Spinal cord (tissue), 10 donors: ENCODE measurements at places on chromosomes 13 and 19. TPM values are rescaled to one million over a fixed set of nuclear protein-coding genes. Genes with fewer than 3 reads are reported as not detected.

GRCh38 chr13:109426690-109426990 lies 359.7 kb downstream of the IRS2 start:
- DNase-seq: no peak

DNA sequence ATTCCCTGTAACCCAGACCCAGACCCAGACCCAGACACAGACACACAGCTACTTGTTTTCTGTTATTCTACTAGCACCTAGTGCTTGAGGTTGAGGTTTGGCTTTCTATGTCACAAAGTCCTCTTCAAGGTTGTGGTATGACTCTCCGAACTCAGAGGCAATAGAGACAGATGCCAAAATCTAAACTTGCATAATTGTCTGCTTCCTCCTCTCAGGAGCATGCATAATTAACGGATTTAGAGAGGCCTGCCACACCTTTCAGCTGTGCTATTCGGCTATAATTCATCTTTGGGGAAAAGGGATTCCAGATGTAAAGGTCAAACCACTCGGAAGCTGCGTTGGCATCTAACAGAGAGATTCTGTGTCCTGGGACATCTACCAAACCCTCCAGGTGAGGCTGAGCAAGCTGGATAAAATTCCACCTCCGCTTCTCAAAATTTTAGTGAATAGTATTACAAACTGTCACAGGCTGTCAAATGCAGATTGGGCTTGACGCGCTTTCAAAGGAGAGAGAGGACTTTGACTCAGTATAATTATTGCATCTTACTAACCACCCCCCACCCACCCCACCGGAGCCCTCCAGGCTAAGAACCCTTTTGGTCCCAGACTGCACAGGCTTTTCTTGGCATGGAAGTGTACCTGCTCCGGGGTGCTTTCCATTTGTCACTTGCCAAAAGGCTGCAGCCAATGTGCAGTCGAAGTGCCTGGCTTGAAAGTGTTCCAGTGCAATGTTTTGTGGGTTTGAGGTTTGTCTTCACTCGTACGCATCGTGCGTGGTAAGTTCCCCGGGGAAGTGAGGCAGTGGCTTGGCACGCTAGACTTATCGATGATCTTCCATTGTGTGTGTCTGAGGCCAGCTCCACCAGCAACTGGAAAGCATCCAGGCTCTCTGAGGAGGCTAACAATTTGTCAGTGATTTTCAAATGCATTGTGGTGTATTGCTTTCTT lies 194.1 kb downstream of the TDRD3 start:
- peak; percentile 61 for DNase-seq

Gene ZSCAN5B
- 0.11 TPM for total RNA-seq

DNA sequence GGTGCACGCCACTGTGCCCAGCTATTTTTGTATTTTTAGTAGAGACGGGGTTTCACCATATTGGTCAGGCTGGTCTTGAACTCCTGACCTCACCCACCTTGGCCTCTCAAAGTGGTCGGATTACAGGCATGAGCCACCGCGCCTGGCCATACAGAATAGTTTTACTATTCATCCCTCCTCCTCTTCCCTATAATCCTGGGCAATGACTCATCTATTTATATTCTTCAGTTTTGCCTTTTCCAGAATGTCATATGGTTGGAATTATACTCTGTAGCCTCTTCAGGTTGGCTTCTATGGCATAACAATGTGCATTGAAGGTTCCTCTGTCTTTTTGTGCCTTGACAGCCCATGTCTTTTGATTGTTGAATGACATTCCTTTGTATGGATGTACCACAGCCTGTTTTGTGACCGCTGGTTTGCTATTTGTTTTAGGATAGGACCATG lies 22.2 kb upstream of the LRP3 start:
- DNase-seq: no peak

DNA sequence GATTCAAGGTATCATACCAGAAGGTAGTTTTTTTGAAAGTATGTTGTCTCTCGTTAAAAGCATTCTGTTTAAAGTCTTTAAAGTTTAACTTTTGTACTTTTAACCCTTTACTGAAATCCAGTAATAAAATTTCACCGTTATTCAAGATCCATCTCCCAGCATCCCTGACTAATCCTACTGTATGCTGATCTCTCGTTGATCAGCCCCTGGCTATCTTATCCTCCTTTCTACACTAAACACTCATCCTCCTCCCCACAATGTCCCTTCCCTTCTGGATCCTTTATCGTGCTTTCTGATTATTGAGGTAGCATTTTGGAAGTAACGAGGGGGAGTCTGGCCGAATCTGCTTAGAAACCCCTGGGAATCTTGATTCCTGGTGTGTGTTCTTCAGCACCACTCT lies 1.3 kb downstream of the TPP2 start:
- DNase-seq: peak; percentile 3

- DNase-seq: no peak
Observed at GRCh38 chr13:39485314-39485700, 117.7 kb downstream of the LHFPL6 start.

GRCh38 chr13:75873494-75873893 lies 237.4 kb downstream of the LMO7 start:
- no peak for DNase-seq

DNA sequence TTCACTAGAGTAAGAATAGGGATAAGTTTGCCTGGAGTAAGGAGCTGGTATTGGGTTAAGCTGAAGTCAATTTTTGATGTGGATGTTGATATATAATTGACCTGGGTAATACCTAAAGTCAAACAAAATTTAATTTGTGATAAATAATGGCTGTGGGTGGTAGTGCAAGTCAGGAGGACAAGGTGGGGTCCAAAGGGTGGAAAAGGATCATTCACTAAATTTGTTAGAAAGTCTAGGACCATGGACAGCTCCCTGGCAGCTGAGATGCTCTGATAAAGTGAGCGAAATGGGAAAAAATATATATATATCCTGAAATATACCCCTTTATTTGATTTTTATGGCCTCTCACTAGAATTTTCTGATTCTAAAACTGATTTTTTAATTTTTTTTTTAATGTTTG lies 463.5 kb downstream of the GPC6 start:
- DNase-seq: no peak

DNA sequence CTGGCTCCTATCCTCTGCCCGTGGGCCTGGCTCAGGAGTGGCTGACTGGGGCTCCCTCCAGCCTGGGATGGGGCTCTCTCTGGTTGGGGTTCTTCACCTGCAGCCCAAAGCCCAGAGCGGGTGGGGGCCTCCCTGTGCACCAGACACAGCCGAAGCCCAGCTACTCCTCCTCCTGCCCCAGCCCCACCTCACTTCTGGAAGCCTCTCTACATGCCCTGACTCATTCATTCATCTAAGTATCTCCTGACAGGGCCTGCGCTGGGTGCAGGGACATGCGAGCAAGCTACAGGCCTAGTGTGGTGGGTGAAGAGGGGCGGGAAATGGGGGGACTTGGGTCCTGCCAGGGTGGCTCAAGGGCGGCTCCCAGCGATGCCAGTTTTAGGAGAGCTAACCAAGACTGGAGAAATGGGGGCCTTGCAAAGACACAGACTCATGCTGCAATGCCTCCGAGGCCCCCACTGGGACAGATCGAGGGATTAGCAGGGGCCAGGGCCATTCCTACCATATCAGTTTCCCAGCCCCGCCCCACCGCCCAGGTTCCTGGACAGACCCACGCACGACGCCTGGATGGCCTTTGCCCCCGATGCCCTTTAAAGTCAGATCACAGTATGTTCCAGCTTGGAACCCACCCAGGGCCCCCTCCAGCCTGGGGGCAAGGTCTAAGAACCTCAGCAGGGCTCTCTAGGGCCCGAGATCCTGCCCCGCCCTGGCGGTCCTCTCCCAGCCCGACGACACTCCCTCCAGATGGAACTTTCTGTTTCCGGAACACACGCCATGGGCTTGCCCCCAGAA lies 12.6 kb downstream of the LSM4 start:
- DNase-seq: no peak

DNA sequence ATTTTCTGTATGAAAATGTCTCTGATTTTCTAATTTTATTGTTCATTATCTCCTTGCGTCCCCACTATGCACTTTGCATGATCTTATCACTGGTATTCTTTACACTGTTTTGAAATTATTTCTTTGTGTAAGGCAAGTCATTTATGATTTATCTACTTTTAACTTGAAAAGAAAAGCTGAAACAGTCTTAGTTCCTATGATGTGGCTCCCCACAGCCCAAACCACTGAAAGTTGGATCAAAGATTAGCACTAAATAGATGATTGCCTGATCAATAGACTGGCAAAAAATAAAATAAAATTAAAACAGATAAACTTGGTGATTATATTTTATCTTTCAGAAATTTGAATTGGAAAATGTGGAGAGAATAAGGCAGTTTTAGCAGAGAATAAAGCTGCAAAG lies 1101.9 kb downstream of the PCDH9 start:
- no peak for DNase-seq
